ENCODE measurements at places on chromosomes 12 and 14.

DNA sequence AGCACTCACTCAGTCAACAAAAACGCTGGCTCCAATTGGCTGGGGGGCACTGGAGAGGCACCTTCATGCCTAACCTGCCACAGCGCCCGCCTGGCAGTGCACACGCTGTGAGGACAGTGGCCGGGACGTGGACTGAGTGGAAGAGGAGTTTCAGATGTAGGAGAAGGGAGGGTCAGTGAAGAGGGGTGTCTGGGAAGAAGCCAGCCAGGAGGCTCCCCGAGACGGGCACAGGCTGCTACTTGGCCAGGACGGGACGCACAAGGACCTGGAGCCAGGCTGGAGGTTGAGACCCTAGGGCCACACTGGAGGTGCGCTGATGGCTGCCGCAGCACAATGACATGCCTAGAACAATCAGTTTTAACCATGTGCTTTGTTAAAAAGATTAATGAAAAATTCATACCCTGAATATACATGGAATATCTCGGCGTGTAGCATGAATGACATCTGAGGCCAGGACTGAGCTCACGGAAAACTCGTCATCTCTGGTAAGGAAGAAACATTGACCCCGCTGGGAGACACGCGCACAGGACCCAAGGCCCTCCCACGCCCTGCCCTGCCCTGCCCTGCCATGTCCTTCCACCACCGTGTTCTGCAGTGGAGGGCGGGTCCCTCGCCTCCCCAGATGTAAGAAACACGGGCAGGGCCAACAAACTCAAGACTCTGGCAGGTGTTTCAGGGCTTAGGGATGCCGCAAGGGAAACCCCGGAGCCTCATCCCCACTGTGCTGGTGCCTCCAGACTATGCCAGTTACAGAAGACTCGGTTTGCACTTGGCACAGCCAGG, 25.0 kb downstream of the AMN start:
- no peak for DNase-seq

- DNase-seq, result no peak
These were observed 1.1 kb upstream of the MYH7 start for GRCh38 chr14:23436327-23437132.

DNA sequence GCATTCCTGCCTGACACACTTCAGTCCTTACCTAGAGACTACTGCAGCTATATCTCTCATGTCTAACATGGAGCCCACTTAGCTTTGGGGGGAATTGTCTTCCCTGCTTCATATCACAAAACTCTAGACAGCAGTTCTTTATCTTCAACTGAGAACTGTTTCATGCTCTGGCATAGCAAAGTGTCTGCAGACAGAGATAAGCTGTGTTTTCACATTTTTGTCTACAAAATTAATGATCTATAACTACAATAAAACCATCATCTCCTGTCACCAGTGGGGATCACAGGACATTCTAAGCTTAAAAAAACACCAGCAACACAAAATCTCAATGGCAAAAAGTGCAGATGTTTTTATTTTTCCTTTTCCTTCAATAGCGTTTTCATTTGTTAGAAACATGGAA, 137.1 kb upstream of the VRK1 start:
- DNase-seq, result no peak

- no peak for DNase-seq
These were observed 18.1 kb downstream of the TBC1D15 start for GRCh38 chr12:71857657-71858056.

- DNase-seq, result no peak
These were observed 359.4 kb downstream of the TMEM121 start for GRCh38 chr14:105885561-105886320.

DNA sequence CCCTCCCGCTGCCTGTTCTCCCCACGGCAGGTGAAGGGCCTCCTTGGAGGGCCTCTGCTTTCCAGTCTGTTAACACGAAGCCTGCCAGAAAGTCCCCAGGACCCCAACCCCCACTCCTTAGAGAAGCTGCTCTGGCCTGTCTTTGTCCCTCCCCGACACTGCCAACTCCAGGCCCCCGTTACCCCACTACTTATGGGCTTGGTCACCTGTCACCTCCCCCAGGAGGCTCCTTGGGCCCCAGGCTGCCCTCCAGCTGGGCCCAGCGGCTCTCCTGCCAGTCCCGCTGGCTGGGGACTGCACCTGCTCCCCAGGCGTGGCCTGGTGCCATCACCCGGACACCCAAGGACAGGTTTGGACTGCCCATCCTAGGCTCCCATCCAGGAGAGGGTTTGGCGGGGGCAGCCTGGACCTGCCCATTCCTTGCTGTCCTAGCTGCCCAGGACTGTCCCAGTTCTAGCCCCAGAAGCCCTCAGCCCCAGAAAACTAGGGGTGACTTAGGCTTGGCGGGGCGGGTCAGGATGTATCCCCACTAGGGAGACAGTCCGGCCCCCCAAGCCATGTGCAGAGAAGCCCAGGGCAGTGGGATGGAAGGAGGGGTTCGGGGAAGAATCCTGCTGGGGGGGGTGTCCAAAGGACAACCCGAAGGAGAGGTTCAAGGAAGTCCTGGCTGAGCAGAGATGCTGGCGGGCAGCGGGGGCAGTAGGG, 155.7 kb upstream of the C14orf180 start:
- no peak for DNase-seq

All from stimulated activated CD8-positive, alpha-beta memory T cell treated with anti-CD3 and anti-CD28 coated beads, Interleukin-4, amount 100 ng/mL, for 24 hours (primary cell).